Panc1 (cell line): ENCODE measurements at places on chromosomes 1 and 21.

GRCh38 chr1:68725001-68725752 lies 228.3 kb upstream of the DEPDC1 start:
- no peak for DNase-seq

DNA sequence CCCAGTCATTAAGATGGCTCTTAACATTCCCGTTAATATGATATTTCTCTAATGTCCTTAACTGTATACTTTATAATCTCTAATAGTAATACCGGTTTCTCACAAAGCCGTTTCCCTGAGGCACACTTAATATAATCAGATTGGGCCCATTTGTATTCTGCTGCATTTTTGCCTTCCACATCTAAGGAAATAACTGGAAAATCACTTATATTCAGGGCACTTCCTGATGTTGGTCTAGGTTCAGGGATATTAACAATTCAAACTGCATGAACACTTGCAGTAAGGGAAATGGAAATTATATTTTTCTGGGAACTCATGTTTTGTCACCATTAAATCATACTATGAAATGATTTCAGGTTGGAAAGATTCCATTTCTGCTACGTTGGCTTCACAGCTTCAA lies 119.8 kb downstream of the TPR start:
- no peak for DNase-seq

DNA sequence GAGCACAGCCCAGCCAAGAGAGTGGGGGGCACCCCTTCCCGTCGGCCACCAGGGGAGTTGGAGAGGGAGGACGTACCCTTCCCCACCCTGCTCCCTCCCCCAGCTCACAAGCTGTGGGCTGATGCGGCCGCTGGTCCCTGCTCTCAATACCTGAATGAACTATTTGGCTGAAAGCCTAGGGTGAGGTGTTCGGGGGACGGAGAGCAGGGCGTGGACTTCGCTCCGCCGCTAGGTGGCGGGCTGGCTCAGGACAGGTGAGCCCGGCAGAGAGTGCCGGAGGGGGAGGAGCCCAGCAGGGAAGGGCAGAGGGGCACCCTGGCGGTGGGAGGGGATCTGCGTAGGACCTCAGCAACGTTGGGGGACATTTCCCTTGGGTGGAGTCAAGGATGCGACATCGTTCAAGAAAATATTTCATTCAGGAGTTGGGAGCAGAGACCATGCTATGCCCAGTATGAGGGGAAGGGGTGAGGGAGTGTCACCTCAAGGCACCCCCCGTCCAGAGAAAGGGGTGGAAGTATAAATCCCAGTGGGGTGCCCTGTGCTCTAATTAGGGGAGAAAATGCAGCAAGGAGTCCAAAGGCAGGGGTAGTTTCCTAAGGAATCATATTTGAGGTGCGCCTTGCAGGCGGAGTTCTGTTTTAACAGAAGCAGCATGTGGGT lies 12.0 kb upstream of the RHBG start:
- no peak for DNase-seq

DNA sequence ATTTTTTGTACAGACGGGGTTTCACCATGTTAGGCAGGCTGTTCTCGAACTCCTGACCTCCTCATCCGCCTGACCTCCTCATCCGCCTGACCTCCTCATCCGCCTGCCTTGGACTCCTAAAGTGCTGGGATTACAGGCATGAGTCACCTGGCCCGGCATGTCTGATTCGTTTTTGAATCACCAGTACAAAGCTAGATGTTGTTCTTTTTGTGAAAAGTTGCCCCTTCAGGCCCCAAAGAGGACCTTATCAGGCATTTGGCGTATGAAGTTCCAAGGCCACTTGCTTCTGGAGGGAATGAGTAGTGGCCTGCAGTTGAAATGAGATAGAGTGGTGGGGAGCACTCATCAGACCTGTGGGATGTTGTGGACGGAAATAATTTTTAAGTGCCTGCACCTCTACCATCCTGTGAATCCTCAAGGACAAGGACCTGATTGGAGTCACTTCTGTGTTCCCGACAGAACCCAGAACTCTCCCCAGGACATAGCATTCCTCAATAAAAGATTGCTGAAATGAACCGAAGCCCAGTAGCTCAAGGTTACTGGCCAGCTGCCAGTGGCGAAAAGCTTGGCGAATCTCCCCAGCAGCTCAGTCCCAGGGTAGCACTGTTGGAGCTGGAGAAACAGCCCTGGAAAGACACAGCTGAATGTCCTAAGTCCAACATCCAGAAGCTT lies 50.1 kb downstream of the NDUFS5 start:
- no peak for DNase-seq

- DNase-seq = no peak
These were observed 32.7 kb upstream of the CRB1 start for GRCh38 chr1:197235355-197235754.

DNA sequence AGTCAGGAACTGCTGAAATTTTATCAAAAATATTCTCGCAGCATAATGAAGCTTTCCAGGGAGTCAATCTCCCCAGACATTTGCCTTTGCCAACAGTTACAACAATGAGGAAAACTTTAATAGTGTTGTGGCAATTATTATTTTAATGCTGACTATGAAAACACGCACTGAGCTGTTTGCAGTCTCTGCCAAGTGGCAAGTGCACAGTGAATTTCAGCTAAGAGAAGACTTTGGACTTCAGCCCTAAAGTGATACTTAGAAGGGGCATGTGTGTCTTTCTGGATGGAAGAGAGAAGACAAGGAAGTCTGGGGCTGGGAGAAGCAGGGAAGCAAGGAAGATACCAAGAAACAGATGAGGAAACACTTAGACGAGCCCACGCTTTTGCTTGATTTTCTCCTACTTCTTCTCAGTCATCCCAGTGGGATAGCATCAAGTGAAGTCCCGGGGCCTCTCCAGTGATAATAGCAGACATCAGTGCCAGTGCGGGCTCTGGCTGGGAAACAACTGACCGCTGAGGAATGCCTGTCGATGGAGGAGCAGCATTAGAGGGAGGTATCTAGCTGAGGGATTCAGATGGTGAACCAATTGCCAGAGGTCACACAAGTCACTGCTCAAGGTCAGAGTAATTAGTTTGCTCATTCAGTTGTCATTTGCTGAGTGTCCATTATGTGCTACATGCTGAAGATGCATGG lies 196.3 kb downstream of the TTLL7 start:
- DNase-seq = no peak

DNA sequence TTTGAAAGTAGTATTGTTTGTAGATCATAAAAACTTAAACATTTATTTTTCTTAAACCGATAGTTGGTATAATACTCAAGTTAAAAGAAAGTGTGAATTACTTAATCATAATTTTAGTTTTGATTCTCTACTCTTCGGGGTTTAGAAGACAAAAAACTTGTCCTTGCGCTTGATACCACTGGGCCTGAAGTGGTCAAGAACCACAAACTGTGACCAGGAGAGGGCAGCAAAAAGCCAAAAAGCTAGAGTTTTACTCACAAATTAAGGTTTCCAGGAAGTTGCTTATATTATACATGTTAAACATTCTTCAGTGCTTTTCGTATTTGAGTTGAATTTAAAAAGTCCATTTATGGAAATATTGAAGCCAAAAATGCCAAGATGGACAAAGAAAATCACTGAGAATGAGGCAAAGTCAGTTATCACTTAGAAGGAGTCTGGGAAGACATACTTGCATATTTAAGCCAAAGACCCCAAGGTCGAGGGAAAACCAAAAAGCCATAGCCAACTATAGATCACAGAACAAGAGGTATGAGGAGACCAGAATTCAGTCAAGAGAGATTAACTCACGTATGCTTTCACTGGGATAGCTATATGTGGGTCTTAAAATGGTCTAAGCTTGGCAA lies 34.2 kb downstream of the EFCAB7 start:
- peak; percentile 22 for DNase-seq

- DNase-seq = no peak
These were observed 7.5 kb downstream of the KIF1B start for GRCh38 chr1:10217748-10218441.

DNA sequence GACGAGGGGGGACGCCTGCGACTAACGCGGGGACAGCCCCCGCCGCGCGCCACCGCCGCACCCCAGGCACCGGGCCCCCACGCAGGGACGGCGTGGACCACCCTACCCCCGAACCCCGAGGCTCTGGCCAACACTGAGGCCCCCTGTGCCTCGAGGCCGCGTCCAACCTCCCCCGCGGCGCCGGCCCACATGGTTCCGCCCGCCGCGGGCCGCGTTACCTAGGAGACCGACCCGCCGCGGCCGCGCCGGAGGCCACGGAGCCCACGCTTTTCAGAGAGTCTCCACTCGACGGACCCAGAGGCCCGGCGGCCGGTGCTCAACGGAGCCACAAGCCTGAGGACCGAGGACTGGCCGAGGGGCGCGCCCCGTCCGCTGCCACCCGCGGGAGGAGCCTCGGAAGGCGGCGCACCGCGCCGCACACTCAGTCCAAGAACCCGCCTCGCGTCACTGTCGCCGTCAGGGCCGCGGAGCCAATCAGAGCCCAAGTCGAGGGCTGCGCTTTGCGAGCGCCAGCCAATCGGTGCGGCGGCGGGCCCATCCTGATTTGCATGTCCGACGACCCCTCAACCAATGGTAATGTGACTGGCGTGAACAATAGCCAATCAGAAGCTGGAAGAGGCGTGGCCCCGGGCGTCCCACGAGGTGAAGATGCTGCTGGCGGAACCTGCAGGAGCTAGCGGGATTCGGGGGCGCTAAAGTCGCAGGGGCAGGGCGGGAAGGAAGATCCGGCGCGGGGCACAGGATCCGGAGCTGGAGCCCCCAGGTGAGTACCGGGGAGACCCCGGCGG lies at the start of gene NPHP4:
Gene NPHP4 (minus strand): TSS at position 400 of the 788 bp plus-strand sequence. CDS start 6,136 bp downstream, outside the sequence.
- peak; percentile 99 for DNase-seq

DNA sequence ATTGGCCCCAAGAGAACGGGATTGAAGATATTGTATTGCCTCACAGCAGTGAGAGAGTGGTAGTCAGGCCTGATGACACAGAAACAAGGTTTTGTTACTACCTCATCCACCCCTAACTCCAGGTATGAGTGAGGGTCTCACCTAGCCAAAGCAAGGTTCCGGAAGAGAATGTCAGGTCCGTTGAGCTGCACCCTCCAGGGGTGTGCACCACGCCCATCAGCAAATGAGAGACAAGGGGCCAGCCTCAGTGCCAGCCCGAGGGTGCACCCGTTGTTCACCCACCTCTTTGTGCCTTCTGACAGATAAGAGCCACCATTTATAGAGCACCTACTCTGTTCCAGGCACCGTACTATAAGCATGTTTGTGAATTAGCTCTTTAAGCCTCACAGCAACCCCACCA lies 121.9 kb upstream of the IPO9 start:
- DNase-seq = no peak

GRCh38 chr21:25462517-25462971 lies 144.7 kb downstream of the MRPL39 start:
- DNase-seq = no peak

- DNase-seq = no peak
These were observed 12.5 kb downstream of the MACO1 start for GRCh38 chr1:25443030-25443699.

GRCh38 chr1:39680751-39681150 lies 8.8 kb upstream of the NT5C1A start:
- no peak for DNase-seq

GRCh38 chr1:1665815-1666251 lies 7.0 kb upstream of the CDK11B start:
- no peak for DNase-seq

DNA sequence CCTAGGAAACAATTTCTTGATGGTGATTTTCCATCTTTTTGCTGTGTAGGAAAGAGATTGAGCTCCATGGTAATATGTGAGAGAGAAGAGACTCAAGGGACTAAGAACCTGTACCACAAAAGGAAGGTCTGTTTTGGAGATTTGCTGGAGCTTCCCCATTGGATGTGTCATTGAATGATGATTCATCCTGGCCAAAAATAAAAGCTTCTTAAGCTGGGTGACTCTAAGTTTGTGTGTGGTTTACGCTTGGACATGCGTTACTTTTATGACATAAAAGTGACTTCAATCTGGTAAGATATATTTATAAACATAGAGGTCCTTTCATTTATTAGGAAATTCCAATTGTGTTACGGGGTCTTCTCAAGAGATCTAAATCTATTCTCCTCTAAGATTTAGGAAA lies 17.4 kb upstream of the IL19 start:
- DNase-seq = no peak

DNA sequence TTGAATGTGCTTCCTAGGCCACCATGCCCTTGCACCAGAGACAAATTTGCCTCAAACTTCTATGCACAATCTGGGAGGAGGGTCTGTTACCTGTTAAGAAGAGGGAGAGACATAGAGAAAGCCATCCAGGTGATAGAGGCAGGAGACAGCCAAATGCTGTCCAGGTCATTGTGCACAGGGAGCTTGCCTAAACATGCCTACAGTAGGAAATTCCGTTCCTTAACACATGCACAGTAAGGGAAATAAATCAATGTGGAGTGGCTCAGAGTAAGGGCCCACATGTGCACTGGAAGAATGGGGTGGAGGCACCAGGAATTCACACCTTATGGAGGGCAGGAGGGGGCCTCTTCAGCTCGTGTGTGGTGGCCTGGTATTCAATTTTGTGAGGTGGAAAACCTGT lies 19.5 kb upstream of the CREG1 start:
- DNase-seq = no peak

- DNase-seq = no peak
These were observed 1.4 kb upstream of the SRRM1 start for GRCh38 chr1:24641646-24642151.

GRCh38 chr1:218376722-218377121 lies 31.6 kb downstream of the TGFB2 start:
- no peak for DNase-seq

DNA sequence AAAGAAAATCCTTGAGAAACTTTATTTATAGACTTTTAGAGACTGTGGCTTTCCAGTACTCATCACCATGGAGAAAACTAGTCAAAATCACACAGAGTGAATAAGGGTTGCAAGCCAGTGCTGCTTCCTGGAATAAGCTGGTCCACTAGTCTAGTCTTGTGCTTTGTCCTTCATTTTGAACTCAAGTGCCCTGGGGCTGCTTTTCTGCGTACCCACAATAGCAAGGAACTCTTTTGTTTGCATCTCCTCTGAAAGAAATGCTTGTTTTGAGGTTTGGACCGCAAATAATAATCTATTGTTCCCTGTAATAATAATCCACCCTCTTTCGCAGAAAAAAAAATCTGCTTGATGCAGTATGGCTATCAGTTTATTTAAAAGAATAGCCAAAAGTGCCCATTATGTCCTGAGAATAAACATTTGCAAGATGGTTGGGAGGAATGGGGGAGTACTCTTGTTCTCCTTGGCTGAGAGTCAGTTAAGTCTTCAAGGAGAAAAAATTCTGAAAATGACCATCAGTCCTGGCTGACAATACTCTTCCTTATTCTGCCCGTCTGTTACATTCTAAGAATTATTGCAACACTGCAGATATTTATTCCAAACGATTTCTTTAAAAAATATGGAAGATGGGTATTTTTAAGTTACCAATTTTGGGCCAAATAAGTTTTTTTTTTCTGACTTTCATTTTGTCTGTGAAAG lies 41.9 kb downstream of the MPZL1 start:
- no peak for DNase-seq

DNA sequence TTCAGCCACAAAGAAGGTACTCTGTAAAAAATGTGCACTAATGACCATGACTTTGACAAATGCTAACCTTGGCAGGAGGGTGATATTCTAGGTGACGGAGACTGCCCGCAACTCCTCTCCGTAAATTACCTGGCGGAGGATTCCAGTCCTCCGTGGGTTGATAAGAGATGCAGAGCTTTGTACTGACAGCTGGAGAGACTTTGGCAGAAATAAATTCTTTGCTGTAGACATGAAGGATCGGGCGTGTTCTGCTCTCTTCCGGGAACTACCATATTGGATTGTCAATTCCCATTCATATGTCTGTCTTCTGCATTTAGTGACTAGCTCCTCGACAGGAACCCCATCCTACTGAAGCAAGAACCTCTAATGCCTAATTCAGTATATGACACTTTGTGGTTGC lies 158.3 kb upstream of the KAZN start:
- no peak for DNase-seq
